ENCODE measurements at places on chromosomes 12 and 14.

DNA sequence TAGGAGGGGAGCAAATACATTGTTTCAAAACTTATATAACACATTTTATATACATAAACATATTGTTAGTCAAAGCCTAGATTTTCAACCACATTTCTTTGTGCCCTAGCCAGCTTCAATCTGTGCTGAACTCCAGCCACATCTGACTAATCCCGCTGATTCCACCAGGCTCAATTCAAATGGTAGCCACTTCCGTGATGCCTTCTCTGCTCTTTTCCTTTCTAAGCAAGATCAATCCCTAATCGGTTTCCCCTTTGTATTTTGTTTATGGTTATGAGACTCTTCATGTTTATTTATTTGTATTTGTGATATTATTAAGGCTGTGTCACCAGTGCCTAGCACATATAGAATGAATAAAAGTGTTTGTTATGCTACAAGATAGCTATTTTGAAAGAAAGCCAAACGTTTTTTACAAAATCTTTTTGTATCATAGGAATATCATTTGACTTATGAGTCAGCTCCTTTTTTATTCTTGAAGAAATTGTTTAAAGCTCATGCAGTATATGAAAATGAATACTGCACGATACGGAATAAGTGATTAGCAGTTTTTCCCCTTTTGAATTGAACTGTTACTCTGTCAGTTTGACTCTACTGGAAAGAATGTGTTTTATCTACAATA, 110.2 kb downstream of the PLEKHA5 start:
- H3K27me3 ChIP-seq, result no peaks in the 10 kb centered on the region
- H3K4me3 ChIP-seq, result no peak overlapping the region
- no peaks in the 10 kb centered on the region for H3K36me3 ChIP-seq
- no peak overlapping the region for H3K27ac ChIP-seq
- DNase-seq, result no peak

DNA sequence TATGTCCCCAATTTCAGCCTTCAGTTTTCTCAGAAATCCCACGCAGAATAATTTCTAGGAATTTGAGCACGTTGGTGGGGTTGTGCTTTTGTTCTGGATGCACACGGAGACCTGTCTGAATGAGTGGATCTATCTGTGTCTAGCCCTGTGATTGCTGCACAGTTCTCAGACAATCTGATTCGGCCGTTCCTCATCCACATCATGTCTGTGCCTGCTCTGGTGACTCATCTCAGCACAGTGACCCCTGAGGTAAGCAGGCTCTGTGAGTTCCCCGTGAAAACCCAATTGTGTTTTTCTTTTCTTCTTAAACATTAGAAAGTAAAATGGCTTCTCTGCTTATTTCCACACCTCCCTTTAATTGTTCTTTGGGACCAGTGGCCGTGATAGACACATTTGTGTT, 20.2 kb downstream of the UBE3B start:
- no peaks in the 10 kb centered on the region for H3K4me1 ChIP-seq
- no peaks in the 10 kb centered on the region for H3K27me3 ChIP-seq
- peaks cover 73% of the 10 kb centered on the region for H3K36me3 ChIP-seq
- no peak overlapping the region for H3K4me3 ChIP-seq
- no peak for DNase-seq

GRCh38 chr14:73753887-73754795, 40.0 kb upstream of the PNMA1 start:
- H3K36me3 ChIP-seq, result no peaks in the 10 kb centered on the region
- H3K27me3 ChIP-seq, result no peaks in the 10 kb centered on the region
- no peak for DNase-seq

DNA sequence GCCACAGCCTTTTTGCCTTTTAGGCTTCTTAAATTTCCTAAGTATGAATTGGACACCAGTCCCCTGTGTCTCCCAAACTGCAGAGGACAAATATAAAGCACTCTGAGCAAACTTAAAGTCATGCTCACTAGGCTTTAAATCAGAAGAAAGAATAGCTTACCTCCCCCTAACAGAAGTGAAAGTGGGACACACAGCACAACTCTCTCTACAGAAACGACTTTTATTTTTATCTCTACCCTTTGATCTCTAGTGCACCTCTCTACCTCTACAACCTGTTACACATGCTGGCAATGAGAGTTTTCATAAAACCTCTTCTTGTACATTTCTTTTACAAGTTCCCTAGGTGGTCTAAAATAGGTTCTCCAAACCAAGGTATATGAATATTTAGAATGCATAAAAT, 19.7 kb downstream of the IAPP start:
- H3K27me3 ChIP-seq, result no peaks in the 10 kb centered on the region
- no peaks in the 10 kb centered on the region for H3K36me3 ChIP-seq
- H3K4me1 ChIP-seq, result no peaks in the 10 kb centered on the region
- no peak overlapping the region for H3K4me3 ChIP-seq
- no peak overlapping the region for H3K27ac ChIP-seq
- DNase-seq, result no peak

- no peak overlapping the region for H3K4me3 ChIP-seq
- DNase-seq, result peak; percentile 53
- H3K36me3 ChIP-seq, result peaks cover 28% of the 10 kb centered on the region
- H3K27ac ChIP-seq, result no peak overlapping the region
- peaks cover 9% of the 10 kb centered on the region for H3K4me1 ChIP-seq
- no peaks in the 10 kb centered on the region for H3K27me3 ChIP-seq
These were observed 7.6 kb upstream of the FITM1 start for GRCh38 chr14:24122898-24123297.

DNA sequence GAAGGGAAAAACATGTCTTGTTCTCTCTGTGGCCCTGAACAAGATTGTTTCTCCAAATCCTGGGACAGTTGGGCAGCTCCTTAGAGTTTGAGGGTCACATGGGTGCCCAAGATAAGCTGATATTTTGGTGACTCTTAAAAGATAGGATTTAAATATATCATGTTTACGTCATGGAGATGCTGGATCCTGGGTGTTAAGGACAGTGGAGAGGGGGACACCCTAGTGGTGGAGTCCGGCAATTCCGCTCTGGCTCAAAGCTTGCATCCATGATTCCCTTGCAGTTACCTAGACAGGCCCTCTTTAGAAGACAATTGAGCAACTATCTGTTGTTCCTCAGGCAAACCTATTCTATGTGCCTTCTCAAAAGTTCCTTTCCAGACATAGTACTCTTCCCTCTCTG, 101.8 kb downstream of the CMKLR1 start:
- no peaks in the 10 kb centered on the region for H3K27me3 ChIP-seq
- DNase-seq, result no peak
- H3K36me3 ChIP-seq, result no peaks in the 10 kb centered on the region

DNA sequence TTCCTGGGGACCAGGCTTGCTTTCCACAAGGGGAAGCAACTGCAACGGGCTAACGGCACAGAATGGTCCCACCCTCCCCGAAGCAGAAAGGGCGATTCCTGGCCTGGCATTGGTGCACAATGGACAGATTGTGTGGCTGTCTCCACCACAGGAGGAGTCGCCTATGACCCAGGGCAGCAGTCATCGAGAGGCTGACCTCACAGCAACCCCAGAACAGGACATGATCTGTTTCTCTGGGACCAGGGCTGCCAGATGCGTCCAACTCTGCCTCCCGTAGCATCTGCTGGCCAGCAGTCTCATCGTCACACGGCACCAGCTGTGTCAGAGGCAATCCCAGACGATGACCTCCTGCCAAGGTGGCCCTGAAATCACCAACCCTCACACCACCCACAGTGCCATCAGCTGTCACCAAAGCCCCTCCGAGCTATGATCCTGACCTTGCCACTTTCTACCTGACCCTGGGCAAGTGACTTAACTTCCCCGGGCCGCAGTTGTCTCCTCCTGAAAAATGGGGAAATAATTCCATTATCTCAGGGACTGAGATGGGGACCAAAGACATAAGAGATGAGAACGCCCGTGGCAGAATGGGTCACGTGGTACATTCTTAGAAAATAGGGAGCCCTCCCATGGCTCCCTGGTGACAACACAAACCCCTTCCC, 86.7 kb downstream of the CHGA start:
- no peak for DNase-seq
- no peaks in the 10 kb centered on the region for H3K36me3 ChIP-seq
- H3K27ac ChIP-seq, result no peak overlapping the region
- H3K4me3 ChIP-seq, result no peak overlapping the region
- H3K27me3 ChIP-seq, result no peaks in the 10 kb centered on the region
- H3K4me1 ChIP-seq, result peaks cover 9% of the 10 kb centered on the region

GRCh38 chr12:1841586-1842182, 21.3 kb downstream of the LRTM2 start:
- no peaks in the 10 kb centered on the region for H3K36me3 ChIP-seq
- H3K4me1 ChIP-seq, result no peaks in the 10 kb centered on the region
- no peak overlapping the region for H3K4me3 ChIP-seq
- no peak for DNase-seq
- H3K27me3 ChIP-seq, result no peaks in the 10 kb centered on the region
- H3K27ac ChIP-seq, result no peak overlapping the region

DNA sequence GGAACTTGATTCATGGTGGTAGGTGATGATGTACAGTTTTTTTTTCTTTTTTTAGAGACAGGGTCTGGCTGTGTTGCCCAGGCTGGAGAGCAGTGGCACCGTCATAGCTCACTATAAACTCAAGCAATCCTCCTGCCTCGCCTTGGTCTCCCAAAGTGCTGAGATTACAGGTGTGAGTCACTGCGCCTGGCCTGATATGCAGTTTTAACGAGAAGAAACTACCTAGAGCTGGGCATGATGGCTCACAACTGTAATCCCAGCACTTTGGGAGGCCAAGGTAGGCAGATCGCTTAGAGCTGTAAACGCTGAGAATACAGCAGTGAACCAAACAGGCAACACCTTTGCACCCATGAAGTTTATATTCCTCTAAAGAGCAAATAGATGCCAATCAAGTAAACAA, 13.0 kb upstream of the VPS37B start:
- no peaks in the 10 kb centered on the region for H3K4me1 ChIP-seq
- no peaks in the 10 kb centered on the region for H3K36me3 ChIP-seq
- no peak overlapping the region for H3K27ac ChIP-seq
- no peak overlapping the region for H3K4me3 ChIP-seq

DNA sequence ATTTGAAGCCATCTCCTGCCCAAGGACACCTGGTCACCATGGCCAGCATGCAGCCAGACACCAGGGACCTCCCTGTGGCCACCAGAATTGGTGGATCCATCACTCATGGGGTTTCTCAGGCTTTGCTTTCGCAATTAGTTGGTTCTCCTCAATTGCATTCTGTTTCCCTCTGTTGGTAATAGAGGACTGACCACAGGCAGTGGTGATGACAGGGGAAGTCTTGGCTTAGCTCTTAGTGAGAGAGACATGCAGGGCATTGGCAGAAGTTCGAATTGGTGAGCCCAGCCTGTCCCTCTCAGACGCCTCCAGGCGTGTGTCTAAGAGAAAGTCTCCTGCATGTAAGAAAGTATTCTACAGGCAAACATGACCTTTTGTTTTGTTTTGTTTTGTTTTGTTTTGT, 21.3 kb downstream of the HCAR2 start:
- H3K4me3 ChIP-seq, result no peak overlapping the region
- H3K36me3 ChIP-seq, result no peaks in the 10 kb centered on the region
- H3K4me1 ChIP-seq, result peaks cover 4% of the 10 kb centered on the region
- H3K27ac ChIP-seq, result no peak overlapping the region

- no peaks in the 10 kb centered on the region for H3K27me3 ChIP-seq
- DNase-seq, result no peak
- H3K4me1 ChIP-seq, result peaks cover 28% of the 10 kb centered on the region
- no peaks in the 10 kb centered on the region for H3K36me3 ChIP-seq
- no peak overlapping the region for H3K4me3 ChIP-seq
These were observed 2.3 kb downstream of the UBE3B start for GRCh38 chr12:109479761-109480160.

DNA sequence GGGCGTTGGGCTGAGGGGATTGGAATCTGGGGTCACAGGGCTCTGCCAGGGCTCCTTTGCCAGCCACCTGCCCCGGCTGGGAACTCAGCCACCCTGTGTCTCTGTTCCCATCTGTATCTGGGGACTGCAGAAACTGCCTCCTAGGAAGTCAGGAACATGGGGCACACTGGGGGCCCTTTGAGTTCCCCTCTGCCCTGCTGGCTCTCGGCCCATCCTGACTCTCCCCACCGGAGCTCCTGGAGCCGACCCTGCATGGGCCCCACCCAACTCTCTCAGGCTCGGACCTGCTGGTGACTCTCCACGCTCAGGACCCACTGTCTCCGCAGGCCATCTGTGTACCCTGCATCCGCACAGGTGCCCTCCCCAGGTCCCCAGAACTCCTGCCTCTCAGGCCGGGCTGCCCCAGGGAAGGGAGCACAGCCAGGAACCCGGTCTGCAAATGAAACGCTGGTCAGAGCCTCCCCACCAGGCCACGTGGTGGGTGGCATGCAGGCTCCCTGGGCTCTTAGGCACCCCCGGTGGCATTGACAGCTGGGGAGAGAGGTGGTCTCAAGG, 82.8 kb downstream of the KIF26A start:
- H3K27me3 ChIP-seq, result no peaks in the 10 kb centered on the region
- H3K4me1 ChIP-seq, result no peaks in the 10 kb centered on the region
- H3K36me3 ChIP-seq, result no peaks in the 10 kb centered on the region
- no peak for DNase-seq
- no peak overlapping the region for H3K27ac ChIP-seq

- no peaks in the 10 kb centered on the region for H3K4me1 ChIP-seq
- H3K4me3 ChIP-seq, result no peak overlapping the region
- H3K36me3 ChIP-seq, result no peaks in the 10 kb centered on the region
- no peak for DNase-seq
- H3K27me3 ChIP-seq, result no peaks in the 10 kb centered on the region
- H3K27ac ChIP-seq, result no peak overlapping the region
These were observed 156.8 kb upstream of the TMEM260 start for GRCh38 chr14:56422703-56423213.

- no peaks in the 10 kb centered on the region for H3K27me3 ChIP-seq
- peaks cover 82% of the 10 kb centered on the region for H3K4me1 ChIP-seq
- H3K27ac ChIP-seq, result peak overlapping the region; percentile 35
- H3K4me3 ChIP-seq, result no peak overlapping the region
These were observed 84.5 kb downstream of the PITPNM2 start for GRCh38 chr12:123066384-123066710.

GRCh38 chr12:113220593-113221180, 577 bp upstream of the TPCN1 start:
- H3K4me1 ChIP-seq, result peaks cover 20% of the 10 kb centered on the region
- H3K36me3 ChIP-seq, result no peaks in the 10 kb centered on the region
- no peak for DNase-seq
- no peak overlapping the region for H3K27ac ChIP-seq
- no peaks in the 10 kb centered on the region for H3K27me3 ChIP-seq
- peak overlapping the region; percentile 44 for H3K4me3 ChIP-seq

GRCh38 chr12:131965073-131965472, 15.3 kb downstream of the EP400 start:
- no peak overlapping the region for H3K4me3 ChIP-seq
- H3K27me3 ChIP-seq, result no peaks in the 10 kb centered on the region
- no peaks in the 10 kb centered on the region for H3K4me1 ChIP-seq
- no peak overlapping the region for H3K27ac ChIP-seq
- H3K36me3 ChIP-seq, result peaks cover 4% of the 10 kb centered on the region
- DNase-seq, result no peak

GRCh38 chr14:101585211-101585610, 23.9 kb downstream of the DIO3 start:
- no peaks in the 10 kb centered on the region for H3K4me1 ChIP-seq
- no peaks in the 10 kb centered on the region for H3K27me3 ChIP-seq
- no peak for DNase-seq
- H3K36me3 ChIP-seq, result no peaks in the 10 kb centered on the region

- peak within 1 kb of the TSS; percentile 79 for H3K27ac ChIP-seq
- peak; percentile 93 for DNase-seq
- H3K27me3 ChIP-seq, result no peaks in the 10 kb centered on the region
These were observed at the start of gene GALC for GRCh38 chr14:87992718-87993628. TSS of gene GALC (minus strand) at chr14:87993182. CDS start at chr14:87993164, 18 bp downstream.
